ENCODE measurements at places on chromosomes 7 and 10. TPM values are rescaled to one million over a fixed set of nuclear protein-coding genes. Genes with fewer than 3 reads are reported as not detected.

- DNase-seq = no peak
These were observed 164.4 kb upstream of the NAMPT start for GRCh38 chr7:106448992-106449859.

GRCh38 chr7:50791363-50791937 is 8.8 kb upstream of the GRB10 start:
- no peak for DNase-seq

- DNase-seq = no peak
These were observed 13.4 kb downstream of the STEAP1B start for GRCh38 chr7:22486597-22486996.

ASB10 gene
- total RNA-seq = not detected

FAM237B gene
- total RNA-seq = not detected

NKX1-2 gene
- 0.02 TPM for total RNA-seq

Data from M059J (cell line).